ENCODE measurements at places on chromosomes 1 and 21.
A peak's percentile ranks its signal among the peaks of the same experiment; 100 is the strongest.

- DNase-seq, result peak; percentile 68
These were observed at the start of gene FNBP1L for GRCh38 chr1:93447481-93448291. TSS of gene FNBP1L (plus strand) at chr1:93448118. CDS start at chr1:93448282, 164 bp downstream.

DNA sequence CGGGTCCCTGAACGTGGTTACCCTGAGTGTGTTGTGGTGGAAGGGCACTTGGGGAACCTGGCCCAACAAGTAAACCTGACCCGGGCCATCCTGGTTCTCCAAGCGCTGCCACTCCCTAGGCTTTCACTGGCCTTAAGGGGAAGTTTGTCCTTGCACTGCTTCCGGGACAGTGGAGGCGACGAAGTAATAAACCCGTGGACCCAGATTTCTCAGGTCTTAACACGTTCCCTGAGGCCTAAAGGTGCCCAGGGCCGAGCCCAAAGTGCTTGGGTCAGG lies 261 bp upstream of the CCDC24 start:
- no peak for DNase-seq

DNA sequence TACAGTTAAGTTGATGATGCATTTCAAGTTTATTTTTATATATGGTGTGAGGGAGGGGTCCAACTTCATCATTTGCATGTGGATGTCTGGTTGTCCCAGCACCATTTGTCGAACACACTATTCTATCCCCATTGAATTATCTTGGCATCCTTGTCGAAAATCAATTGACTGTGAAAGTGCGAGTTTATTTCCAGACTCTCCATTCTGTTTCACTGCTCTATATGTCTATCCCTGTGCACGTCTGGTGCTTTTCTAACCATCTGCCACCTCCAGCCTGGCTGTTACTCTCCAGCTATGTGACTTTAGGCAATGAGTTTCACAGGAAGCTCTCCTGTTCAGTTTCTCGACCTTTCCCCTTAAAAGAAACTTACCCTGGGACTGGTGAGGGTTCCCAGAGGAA lies 137.1 kb upstream of the KLHDC7A start:
- no peak for DNase-seq

GRCh38 chr1:168287237-168287664 lies 6.6 kb downstream of the TBX19 start:
- no peak for DNase-seq

DNA sequence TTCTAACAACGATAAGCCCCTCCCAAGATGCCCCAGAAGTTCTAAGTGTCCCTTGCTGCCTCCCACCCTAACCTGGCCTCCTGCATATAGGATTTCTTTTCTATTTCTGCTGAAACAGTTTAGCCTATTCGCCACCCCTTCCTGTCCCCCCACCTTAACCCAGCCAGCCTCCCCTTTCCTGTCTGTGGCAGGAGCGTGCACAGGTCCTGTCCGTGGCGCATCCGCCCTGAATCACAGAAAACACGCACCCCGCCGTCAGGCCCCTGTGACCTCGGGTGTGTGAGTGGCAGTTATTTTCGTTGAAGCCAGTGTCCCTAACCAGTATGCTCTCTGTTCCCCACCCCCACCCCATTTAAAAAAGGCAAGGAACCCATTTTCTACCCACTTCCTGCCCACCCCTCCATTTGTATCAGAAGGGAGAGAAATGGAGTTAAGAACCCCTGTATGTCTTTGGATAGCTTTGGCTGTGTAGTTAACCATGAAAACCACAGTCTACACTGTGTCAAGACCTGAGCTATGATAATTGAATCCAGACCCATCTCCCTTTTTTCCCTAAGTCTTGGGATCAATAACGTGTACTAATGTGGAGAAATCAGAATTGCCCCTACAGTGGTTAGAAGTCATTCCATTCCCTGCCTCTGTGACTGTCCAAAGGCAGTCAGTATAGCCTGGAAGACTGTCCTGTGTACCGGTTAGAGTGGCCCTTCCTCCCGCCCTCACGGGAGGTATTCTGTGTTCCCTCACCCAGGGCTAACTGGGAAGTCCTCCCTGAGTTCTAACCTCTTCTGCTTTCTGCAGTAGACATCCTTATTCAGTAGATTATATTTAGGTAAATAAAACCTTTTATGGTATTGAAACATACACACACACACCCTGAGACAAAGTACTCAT lies 1.8 kb downstream of the PLEKHO1 start:
- DNase-seq, result no peak

DNA sequence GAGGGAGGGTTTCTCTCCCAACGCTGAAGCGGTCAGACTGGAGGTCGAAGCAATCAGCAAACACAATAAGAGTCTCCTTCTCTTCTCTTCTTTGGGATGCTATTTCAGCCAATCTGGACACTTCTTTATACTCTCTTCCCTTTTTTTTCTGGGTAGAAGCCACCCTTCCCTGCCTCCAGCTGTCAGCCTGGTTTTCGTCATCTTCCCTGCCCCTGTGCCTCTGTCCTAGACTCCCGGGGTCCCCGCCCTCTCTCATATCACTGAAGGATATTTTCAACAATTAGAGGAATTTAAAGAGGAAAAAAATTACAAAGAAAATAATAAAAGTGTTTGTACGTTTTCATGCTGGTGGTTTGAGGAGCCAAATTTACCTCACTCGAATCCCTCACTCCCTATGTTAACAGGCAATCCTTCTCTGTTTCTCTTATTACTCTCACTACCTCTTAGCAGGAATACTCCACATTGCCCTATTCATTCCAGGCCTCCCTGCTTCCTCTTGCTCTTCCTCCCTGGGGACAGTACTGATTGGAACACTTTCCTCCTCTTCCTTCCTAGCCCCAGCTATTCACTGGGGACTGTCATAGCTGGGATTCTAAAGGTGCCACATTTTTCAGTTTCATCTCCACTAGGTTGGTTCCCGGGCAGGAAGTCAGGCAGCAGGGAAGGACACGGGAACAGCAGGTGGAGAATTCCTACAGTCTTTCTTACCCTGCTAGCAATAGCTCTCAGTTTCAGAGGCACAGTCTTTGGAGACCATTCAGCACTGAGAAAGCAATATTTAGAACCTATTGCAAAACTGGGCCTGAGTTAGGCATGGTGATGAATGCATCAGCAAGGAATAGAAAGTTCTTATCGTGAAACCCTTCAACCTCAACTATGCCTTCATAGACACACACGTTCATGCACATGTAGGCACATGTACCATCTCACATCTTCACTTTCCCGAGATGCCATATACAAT lies 288.0 kb downstream of the PBX1 start:
- no peak for DNase-seq

GRCh38 chr21:42198929-42199867 lies 19.7 kb upstream of the ABCG1 start:
- no peak for DNase-seq

GRCh38 chr1:101136271-101136670 lies 100.5 kb upstream of the S1PR1 start:
- DNase-seq, result no peak

GRCh38 chr1:239511875-239512274 lies 125.5 kb downstream of the CHRM3 start:
- DNase-seq, result no peak

- no peak for DNase-seq
These were observed 119.4 kb downstream of the MAST2 start for GRCh38 chr1:45922813-45923212.

DNA sequence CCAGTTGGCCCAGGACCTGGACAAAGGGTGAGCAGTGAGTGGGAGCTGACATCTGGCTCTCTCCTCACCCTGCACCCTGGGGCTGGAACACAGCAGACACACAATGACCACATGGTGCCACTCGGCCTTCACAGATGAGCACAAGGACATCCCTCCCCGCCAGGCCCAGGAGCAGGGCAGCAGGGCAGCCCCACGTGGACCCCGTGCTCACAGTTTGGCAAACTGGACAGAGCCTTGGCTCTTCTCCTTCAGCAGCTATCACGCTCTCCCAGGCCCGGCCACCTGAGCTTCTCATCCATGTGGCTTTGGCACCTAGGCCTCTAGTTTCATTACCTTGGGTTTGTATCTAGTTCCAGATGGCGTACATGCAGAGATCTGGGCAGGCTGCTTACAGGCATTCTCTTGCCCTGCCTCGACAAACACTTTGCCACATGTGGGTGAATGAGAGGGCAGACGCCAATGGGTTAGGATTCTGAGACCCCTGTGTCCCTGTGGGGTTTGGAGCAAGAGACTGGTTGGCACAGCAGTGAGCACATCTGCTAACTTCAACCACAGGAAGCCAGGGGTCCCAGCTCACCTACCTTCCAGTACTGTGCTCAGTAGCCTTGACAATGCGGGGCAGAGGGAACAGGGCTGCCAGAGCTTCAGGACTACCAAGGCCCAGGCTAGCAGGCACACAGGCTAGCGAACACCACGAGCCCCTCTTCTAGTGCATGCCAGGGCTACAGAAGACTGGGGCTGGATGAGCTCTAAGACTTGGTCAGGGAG lies 3.4 kb upstream of the PTPRF start:
- no peak for DNase-seq

DNA sequence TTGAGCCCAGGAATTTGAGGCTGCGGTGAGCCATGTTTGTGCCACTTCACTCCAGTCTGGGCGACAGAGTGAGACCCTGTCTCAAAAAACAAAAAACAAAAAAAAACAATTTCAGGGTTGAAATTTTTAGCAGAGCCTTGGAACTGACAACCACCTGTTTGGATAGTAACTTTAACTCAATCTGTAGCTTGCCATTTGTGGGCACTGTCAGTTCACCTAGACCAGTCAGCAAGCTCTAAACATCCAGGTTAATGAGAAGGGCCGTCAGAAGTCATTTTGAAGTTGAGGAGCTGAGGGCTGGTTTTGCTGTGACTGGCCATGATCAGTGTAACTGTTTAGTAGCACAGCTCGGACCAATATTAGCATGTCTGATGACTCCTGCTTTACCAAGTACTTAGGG lies 8.4 kb downstream of the TRAPPC10 start:
- DNase-seq, result no peak

DNA sequence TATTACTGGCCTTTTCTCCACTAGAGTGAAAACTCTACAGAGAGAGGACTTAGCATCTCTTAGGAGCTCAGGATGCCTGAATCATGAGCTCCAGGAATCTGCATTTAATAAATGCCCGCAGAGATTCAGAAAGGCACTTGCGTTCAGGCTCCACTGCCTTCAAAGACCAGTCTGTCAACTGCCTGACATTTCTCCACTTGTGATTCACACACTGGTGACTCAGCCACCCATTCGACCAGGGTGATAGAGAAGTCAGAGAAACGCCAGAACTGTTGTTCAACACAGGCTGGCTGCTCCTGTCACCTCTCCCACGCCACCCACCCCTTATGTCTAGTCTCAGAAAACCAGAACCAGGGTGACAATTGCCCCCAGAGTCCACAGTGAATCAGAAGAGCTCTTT lies 26.9 kb upstream of the LBR start:
- no peak for DNase-seq

DNA sequence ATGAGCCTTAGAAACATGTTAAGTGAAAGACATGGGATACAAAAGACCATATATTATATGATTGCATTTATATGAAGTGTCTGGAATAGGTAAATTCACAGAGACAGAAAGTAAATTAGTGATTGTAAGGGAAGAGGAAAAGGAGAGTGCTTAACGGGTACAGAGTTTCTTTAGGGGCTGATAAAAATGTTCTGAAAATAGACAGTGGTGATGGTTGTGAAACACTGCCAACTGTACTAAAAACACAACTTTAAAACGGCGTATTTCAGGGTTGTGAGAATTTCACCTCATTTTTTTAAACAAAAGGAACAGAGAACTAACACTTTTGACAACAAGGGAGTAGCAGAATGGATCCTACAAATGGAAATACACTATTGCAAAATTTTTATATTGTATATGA lies 13.4 kb downstream of the COP1 start:
- DNase-seq, result no peak

GRCh38 chr1:29322861-29323585 lies 86.7 kb downstream of the PTPRU start:
- no peak for DNase-seq

DNA sequence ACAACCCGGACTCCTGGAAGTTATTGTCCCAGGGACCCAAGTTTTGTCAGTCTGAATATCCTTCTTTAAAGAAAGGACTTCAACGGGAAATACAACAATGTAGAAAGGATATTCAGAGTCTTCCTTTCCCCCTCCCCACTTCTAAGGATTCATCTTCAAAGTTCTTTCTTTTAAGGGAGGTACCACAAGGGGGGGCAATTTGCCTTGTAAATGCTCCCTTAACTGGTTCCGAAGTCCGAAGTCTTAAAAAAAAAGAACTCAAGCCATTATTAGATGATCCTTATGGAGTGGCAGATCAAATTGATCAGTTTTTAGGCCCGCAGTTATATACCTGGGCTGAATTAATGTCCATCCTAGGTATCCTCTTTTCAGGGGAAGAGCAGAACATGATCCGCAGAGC lies 47.0 kb downstream of the SERINC2 start:
- no peak for DNase-seq

- DNase-seq, result no peak
These were observed 206.4 kb downstream of the PLD5 start for GRCh38 chr1:242318140-242318539.

DNA sequence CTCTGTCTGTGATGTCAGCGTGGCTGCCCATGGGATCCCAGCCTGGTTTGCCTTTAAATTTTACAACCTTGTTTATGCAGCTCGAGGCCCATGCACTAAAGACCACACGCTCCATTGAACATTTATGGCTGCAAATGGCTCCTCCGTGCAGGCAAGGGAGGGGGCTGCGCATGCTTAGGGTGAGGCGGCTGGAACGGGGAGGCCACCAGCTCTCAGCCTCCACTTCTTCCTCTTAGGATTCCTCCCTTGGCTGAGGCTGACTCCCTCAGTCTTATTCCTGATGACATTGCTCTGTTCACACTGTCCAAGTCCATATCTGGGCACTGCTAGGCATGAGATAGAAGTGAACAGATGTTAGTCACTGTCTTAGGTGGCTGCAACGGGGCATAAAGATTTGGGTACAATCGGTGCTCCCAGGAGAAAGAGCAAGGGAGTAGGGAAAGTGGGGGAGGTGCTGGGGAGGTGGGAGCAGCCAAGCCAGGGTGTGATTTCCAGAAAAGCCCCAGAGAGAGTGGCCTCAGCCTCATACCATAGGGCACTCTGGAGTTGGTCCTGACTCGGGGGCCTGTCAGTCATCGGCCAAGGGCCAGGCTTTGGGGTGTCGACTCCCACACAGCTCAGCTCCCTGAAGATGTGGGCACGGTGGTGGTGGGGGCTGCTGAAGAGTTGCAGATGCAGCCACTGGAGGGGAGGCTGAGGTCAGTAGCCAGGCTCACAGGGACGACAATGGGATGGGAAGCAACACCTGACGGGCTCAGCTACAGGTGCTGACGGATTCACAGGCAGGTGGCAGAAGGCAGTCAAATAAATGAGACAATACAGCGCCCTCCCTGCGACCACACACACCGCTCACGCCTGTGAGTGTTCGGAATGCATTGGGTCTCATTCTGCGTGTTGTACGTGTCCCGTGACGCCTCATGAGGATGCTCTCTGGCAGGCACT lies 37.3 kb upstream of the ACTL8 start:
- no peak for DNase-seq
